ENCODE measurements at places on chromosomes 7 and 10.

- no peak for DNase-seq
Measured at GRCh38 chr7:117871778-117872538, 1.3 kb downstream of the CTTNBP2 start.

DNA sequence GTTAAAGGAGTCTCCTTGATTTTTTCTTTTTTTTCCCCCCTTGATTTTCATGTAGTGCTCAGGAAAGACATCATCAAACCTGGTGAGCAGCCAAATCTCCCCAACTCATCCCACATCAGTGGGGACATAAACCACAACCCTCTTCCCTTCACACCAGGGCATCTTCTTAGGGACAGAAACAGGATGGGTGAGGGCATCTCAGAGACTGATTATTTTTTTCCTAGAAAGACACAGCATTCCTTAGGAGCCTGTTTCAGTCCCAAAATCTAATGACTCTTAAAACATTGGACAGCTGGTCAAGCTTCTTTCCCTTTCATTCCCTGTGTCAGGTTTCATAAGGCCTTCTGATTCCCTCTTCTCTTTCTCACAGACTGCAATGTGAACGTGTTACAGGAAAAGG is 31.5 kb upstream of the GSAP start:
- no peak for DNase-seq

DNA sequence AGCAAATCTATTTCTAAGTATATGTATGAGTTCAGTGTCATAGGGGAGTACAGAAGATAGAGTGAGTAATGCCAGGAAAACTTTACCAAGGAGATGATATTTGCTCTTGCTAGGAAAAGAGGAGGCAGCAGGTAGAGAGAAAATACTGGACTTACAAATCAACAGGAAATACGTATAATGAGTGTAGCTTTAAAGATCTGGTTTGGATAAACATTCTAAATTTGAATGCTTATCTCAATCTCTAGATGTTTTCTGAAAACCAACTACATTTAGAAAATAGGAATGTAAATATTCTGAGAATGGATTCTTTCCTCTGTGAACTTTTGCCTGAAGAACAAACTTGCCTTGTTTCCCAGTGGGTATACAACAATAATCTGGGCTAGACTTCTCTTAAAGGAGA is 46.9 kb upstream of the GNAI1 start:
- DNase-seq: no peak

DNA sequence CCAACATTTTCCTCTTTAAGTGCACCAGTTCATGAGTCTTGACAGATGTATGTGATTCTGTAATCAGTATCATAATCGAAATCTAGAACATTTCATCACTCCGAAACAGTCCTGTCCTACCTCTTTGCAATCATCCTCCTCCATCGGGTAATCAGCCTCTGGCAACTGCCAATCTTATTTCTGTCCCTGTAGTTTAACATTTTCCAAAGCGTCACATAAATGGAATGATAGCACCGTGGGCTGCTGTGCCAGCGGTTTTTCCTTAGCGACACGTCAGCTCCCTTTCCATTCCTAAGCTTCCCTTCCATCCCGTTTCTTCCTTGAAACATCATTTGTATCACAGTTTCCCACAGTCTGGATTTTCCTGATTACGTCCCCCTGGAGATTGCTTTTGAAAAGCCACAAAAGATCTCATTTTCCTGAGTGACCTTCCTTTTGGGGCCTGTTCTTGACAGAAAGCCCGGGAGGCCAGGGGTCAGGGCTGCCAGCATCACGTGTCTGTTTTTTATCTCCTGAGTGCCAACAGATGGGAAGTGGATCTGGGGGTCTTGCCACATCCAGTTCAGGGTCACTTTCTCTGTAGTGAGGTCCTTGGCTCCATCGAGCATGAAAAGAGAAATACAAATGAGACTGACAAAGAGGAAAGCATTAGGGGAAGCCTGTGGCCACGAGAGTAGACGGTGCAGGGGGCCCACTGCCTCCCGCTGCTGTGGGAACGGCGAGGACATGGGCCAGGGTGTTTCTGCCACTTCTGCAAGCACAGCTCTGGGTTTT is 31.6 kb downstream of the TMEM120A start:
- peak; percentile 42 for DNase-seq

GRCh38 chr7:45984386-45985295 is 63.6 kb upstream of the IGFBP3 start:
- no peak for DNase-seq

DNA sequence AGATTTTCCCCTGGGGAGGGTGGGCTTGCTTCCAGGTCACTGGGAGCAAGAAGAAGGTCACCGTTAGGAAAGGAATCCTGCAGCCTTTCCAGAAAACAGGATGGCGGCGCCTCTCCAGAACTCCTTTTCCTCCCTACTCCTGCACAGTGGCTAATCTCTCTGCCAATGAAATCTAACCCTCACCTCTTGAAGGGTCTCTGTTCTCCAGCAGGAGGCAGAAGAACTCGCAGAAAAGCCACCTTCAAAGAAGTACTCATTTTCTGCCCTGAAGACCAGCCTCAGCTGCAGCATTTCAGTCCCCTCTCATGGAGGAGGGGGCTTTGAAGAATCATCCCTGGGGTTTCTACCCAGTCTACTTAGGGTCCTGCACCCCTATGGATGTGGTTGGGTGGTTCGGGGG is 626.9 kb downstream of the CALN1 start:
- DNase-seq: no peak

DNA sequence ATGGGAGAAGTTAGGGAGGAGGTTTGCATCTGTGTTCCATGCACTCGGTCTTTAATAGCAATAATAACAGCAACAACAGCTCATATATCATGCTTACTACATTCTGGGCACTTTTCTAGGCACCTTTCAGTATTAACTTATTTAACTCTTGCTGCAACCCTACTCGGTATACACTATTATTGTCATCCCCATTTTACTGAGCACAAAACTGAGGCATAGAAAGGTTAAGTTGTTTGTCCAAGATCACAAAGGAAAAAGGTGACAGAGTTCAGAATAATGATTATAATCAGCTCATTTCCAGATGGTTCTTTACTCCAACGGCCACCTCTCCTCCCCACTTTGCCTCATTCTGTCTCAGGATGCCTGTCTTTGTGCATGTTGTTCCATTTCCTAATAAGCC is 102.1 kb upstream of the ABI1 start:
- no peak for DNase-seq
